ENCODE measurements at places on chromosomes 5 and 9.

- no peak for DNase-seq
Measured at GRCh38 chr9:89418474-89418845, 79.5 kb downstream of the SEMA4D start.

GRCh38 chr9:113888336-113888735, 12.2 kb downstream of the ZNF618 start:
- no peak for DNase-seq

GRCh38 chr5:138469540-138470321, 4.5 kb downstream of the EGR1 start:
- DNase-seq = no peak

DNA sequence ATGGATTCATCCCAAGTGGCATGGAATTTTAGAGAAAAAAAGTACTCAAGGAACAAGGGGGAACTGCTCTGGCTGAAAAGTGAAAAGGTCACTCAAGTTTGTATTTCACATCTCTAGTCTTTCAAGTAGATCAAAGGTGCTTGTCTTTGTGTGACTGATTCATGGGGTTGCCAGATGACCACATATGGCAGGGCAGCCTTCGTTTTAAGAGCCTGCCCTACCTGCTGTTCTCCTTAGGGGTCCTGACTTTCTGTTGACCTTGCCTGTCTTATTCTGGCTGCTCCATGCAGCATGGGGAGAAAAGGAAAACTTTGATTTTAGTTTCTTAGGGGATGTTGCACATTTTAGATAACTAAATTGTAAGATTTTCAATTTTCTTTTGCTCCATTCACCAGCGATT, 877.7 kb downstream of the TLE1 start:
- DNase-seq = no peak

DNA sequence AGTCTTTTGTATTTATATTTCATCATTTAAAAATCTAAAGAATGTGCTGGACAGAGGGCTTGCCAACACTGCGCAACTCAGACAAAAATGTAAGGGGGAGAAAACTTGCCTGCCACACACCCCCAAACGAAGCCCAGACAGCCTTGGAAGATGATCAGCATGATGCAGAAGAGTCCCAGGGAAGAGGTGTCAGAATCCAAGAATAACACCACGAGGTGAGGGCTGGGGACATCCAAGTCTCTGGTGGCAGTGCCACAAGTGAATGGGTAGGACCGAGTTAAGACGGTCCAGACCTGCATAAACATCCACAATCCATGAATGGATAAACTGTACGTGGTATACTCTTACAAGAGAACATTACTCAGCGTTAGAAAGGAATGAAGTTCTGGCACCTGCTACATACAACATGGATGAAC, 10.4 kb downstream of the EPB41L4B start:
- no peak for DNase-seq

DNA sequence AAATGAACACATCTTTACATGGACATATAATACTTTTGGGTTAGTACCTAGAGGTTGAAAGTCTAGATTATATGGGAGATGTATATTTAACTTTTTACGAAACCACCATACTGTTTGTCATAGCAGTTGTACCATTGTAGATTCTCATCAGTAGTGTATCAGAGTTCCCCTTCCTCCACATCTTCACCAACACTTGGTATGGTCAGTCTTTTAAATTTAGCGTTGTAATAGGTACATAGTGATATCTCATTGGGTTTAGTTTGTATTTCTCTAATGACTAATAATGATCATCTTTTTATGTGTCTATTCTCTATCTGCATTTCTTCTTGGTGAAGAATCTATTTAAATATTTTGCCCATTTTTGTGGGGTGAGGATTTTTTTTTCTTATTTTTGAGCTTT, 137.5 kb downstream of the NR3C1 start:
- DNase-seq = no peak

- no peak for DNase-seq
Measured at GRCh38 chr9:134158753-134159392, 5.5 kb downstream of the RNU6ATAC start.

- no peak for DNase-seq
Measured at GRCh38 chr9:73357607-73358006, 205.9 kb downstream of the ANXA1 start.

GRCh38 chr5:118989816-118990215, 1.5 kb upstream of the DTWD2 start:
- no peak for DNase-seq

- no peak for DNase-seq
Measured at GRCh38 chr5:51650824-51651223, 267.6 kb downstream of the ISL1 start.

GRCh38 chr9:20012232-20012631, 223.4 kb upstream of the SLC24A2 start:
- no peak for DNase-seq

DNA sequence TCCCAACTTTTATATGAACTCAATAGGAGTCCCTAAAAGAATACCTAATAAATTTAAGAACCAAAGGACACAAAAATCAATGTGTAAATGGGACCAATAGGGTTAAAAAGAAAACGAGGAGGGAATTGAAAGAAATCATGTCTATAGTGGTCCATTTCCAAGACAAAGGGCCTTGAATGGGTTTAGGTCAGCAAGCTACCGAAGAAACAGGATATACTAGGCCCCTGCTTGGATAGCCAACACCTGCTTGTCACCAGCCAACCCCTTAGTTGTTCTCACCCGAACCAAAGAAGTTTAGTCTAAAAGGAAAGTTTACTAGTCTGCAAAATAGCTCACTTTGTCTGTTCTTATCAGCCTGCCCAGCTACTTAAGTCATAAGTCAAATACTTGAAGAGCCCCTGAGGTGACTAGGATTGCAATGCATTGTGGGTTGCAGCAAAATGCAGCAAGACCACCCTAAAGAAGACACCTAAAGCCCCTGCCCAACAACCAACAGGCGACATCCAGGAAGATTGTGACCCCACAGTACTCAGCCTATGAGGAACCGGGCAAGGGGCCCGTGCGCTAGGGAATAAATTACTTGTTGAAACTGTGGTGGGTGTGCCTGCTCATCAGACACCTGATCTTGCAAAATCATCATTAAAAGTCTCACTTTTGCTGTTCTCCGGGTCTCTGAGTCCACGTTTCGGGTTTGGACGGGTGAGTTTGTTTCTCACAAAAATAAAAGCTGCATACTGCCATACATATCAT, 183.9 kb upstream of the PPP1R26 start:
- no peak for DNase-seq

- no peak for DNase-seq
Measured at GRCh38 chr9:130406278-130406895, 38.4 kb upstream of the ASS1 start.

GRCh38 chr5:65828022-65828896, 98.1 kb upstream of the ERBIN start:
- DNase-seq = no peak
